ENCODE measurements at places on chromosomes 2 and 18.

DNA sequence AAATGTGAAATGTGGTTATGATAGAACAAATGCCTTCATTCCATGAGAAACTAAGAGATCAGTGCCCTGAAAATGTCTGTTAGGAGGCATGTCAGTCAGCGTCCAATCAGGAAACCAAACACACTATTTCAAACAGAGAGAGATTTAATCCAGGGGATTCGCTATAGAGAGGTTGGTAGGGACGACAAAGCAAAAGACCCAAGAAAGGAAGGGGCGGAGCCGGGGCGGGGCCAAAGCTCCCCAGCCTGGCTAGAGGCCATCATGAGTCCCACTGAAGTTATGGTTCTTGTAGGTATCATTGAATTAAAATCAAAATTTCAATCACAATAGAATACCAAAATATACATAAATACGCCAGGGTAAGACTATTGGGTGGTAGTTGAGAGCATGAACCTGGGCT is 32.9 kb upstream of the RNF149 start:
- no peaks in the 10 kb centered on the region for H3K36me3 ChIP-seq
- no peaks in the 10 kb centered on the region for H3K27me3 ChIP-seq
- H3K27ac ChIP-seq, result no peak overlapping the region
- no peak overlapping the region for H3K4me3 ChIP-seq
- peaks cover 25% of the 10 kb centered on the region for H3K4me1 ChIP-seq

DNA sequence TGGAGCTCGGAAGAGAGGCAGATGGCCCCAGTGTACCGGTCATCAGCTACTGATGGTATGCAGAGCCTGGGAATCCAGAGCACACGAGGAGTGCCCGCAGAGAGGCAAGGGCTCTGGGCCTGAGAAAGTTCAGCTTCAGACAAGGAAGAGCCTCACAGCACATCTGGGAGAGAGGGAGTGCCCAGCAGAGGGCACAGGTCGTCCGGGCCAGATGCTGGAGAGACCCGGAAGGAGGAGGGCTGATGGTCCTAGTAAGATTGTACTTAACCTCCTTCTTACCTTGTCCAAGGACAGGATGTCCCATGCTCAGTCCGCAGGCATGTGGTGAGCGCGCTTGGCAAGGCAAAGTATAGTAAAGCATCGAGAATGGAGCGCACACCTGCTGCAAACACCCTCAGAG is 24.4 kb upstream of the CHMP1B start:
- H3K4me1 ChIP-seq, result no peaks in the 10 kb centered on the region
- no peak overlapping the region for H3K4me3 ChIP-seq
- H3K27me3 ChIP-seq, result no peaks in the 10 kb centered on the region

DNA sequence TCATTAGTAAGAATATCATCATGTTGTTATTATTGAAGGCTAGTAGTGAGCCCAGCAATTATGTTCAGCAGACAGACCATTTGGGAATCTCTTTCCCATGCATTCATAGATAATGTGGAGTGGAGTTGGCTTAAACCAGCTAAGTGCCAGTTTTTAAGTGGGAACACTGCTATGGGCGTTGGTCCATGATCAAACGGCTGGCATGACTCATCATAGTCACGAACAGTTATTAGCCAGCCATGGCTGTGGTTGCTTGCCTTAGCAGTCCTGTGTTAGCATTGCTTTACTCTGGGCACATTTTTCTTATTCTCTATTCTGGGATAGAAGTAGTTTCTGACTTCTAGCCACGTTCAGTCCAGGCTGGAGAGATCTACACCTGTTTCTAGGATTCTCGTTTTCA is 17.7 kb downstream of the EIF4E2 start:
- H3K4me1 ChIP-seq, result peaks cover 4% of the 10 kb centered on the region
- H3K27ac ChIP-seq, result no peak overlapping the region
- H3K36me3 ChIP-seq, result peaks cover 100% of the 10 kb centered on the region
- no peaks in the 10 kb centered on the region for H3K27me3 ChIP-seq
- H3K4me3 ChIP-seq, result no peak overlapping the region

GRCh38 chr2:200382874-200383273 is 76.4 kb downstream of the SPATS2L start:
- no peaks in the 10 kb centered on the region for H3K27me3 ChIP-seq
- no peak overlapping the region for H3K27ac ChIP-seq
- no peak overlapping the region for H3K4me3 ChIP-seq
- H3K36me3 ChIP-seq, result no peaks in the 10 kb centered on the region
- no peak for DNase-seq

DNA sequence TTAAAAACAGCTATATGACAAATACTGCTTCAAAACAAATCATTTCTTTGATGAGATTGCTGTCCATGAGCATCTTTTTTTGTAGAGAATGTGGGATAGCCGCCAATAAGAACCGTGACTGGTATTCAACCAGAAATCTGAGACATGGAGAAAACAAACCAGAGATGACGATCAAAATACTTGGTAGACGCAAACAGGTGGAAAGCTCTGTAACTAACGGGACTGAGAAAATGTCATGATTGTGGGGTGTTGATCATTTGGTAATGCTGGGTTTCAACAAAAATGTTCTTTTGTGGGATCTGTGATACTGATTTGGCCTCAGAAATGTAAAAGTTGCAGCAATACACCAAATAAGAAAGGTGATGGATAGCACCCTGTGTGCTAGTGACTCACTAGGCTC is 364.8 kb downstream of the NYAP2 start:
- no peak overlapping the region for H3K27ac ChIP-seq
- H3K4me3 ChIP-seq, result no peak overlapping the region
- H3K27me3 ChIP-seq, result no peaks in the 10 kb centered on the region
- no peaks in the 10 kb centered on the region for H3K36me3 ChIP-seq

Data from heart left ventricle (tissue), 16 donors.